ENCODE measurements at places on chromosomes 1 and 21.

DNA sequence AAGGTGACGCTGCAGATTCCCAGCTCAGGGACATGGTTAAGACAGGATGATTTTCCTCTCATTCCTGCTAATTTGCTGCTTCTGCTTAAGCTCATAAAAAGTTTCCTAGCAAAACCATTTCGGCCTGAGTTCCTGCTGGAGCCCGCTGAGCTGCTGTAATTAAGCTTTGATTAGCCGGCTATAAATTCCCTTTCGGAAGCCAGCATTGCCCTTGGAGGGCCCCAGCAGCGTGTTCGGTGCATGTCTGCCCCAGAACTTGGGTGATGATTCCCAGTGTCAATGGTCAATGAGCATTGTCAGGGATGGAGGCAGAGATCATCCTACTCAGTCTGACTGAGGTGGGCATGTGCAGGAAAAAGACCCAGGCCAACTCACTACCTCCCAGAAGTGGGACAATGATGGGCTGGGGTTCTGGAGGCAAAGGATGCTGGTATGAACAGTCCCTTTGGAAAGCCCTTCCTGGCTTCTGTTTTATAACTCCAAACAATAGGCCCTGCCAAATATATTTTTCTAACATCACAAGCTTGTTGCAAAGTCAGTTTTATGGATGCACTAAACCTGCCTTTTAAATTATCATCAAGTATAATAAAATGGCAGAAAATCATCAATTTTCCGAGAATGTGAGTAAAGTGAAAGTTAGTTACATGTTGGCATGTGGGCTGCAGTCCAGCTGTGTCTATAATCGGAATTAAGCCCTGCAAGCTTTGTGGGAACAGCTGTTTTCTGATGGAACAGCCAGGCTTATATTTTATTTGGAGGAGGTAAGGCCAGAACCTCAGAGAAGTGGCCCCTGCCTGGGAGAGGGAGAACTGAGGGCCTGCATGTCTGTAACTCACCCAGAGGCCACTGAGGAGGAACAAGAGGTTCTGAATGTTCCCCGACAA is 257.1 kb downstream of the GRIK3 start:
- H3K27me3 ChIP-seq: no peaks in the 10 kb centered on the region
- H3K27ac ChIP-seq: no peak overlapping the region
- no peaks in the 10 kb centered on the region for H3K36me3 ChIP-seq
- H3K4me1 ChIP-seq: no peaks in the 10 kb centered on the region
- no peak overlapping the region for H3K4me3 ChIP-seq
- no peak for DNase-seq

- H3K36me3 ChIP-seq: peaks cover 21% of the 10 kb centered on the region
- no peaks in the 10 kb centered on the region for H3K27me3 ChIP-seq
- no peak for DNase-seq
- no peak overlapping the region for H3K4me3 ChIP-seq
- H3K27ac ChIP-seq: no peak overlapping the region
Observed at GRCh38 chr21:46498335-46499050, 39.8 kb downstream of the DIP2A start.

GRCh38 chr1:244054924-244055263 is 3.8 kb downstream of the ZBTB18 start:
- DNase-seq: no peak
- no peak overlapping the region for H3K4me3 ChIP-seq
- peaks cover 17% of the 10 kb centered on the region for H3K4me1 ChIP-seq
- peaks cover 15% of the 10 kb centered on the region for H3K36me3 ChIP-seq
- no peaks in the 10 kb centered on the region for H3K27me3 ChIP-seq
- no peak overlapping the region for H3K27ac ChIP-seq

- no peak for DNase-seq
- H3K4me3 ChIP-seq: no peak overlapping the region
- no peaks in the 10 kb centered on the region for H3K27me3 ChIP-seq
- H3K4me1 ChIP-seq: peaks cover 19% of the 10 kb centered on the region
- no peaks in the 10 kb centered on the region for H3K36me3 ChIP-seq
Observed at GRCh38 chr1:65512383-65512782, 91.9 kb downstream of the LEPR start.

DNA sequence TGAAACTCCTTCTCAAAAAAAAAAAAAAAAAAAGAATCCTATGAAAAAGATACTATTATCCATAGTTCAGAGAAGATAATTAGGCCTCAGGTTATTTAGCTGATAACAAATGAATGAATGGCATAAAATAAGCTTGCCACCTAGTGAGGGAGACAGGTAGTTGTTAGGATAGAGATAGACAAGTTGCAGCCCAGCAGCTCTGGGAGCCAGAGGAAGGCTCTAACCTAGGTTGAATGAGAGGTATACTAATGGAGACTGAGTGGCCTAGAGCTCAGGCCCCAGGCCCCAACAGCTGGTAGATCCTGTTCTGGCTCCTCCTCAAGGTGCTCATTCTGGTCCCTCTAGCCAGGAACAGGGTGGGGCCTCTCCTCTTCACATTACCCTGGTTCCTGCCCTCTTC is 20.6 kb upstream of the RSPO1 start:
- H3K4me3 ChIP-seq: no peak overlapping the region
- no peaks in the 10 kb centered on the region for H3K36me3 ChIP-seq
- H3K4me1 ChIP-seq: no peaks in the 10 kb centered on the region
- DNase-seq: no peak
- no peaks in the 10 kb centered on the region for H3K27me3 ChIP-seq

DNA sequence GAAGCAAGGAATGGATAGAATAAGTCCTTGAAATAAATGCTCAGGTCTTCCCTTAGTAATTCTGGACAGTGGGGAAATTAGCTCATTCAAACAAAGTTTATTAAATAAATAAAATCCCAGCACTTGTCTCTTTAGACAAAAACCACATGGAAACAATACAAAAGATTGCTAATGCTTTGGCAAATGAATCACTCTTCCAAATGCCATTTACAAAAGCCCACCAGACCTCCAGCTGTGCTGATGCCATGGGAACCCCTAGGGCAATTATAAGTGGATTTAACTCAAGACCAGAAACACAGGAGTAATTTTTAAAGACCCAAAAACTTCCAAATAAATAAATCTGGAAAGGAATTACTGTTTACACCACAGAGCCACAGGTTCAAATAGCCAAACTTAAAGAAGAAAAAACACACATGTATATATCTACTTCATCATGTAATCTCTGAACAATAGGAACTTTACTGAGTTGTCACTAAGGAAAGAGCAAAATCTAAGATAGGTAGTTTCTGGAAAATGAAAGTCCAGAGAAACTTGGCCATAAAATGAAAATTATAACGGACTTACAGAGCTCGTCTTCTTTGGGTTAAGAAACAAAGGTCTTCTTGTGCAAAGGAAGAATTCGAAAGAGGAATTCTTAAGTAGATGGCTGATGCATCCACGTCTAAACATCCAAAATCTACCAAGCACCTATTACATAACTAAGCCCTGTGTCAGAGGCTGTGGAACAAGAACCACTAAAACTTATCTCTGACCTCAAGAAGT is 399.4 kb downstream of the SMYD3 start:
- H3K4me1 ChIP-seq: no peaks in the 10 kb centered on the region
- H3K4me3 ChIP-seq: no peak overlapping the region
- no peak overlapping the region for H3K27ac ChIP-seq
- H3K27me3 ChIP-seq: no peaks in the 10 kb centered on the region
- no peak for DNase-seq

DNA sequence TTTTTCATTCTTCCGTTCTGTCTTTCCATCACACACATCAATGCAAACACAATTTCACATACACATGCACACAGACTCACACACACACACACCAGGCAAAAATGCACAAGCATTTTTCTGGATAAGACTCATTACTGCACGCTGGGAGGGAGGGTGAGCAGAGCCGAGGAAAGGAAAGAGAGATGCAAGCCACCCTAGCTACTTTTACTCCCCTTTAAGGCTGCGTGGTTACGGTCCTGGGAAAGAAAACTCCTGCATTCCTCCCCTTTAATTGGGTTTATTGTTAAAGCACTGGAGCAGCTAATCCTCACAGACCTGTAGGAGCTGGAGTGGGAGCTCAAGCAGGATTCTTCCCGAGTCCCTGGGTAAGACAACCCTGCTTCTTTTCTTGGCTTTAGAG is at the start of gene CAMK1G:
Gene CAMK1G (plus strand): TSS at position 307 of the 400 bp plus-strand sequence. CDS start 11,270 bp downstream, outside the sequence.
- no peak within 1 kb of the TSS for H3K4me3 ChIP-seq
- H3K27ac ChIP-seq: no peak within 1 kb of the TSS
- DNase-seq: no peak
- H3K27me3 ChIP-seq: no peaks in the 10 kb centered on the region
- H3K4me1 ChIP-seq: peaks cover 4% of the 10 kb centered on the region

- no peaks in the 10 kb centered on the region for H3K4me1 ChIP-seq
- no peaks in the 10 kb centered on the region for H3K27me3 ChIP-seq
- no peak overlapping the region for H3K27ac ChIP-seq
- DNase-seq: no peak
- no peak overlapping the region for H3K4me3 ChIP-seq
- no peaks in the 10 kb centered on the region for H3K36me3 ChIP-seq
Observed at GRCh38 chr1:24344090-24344742, 25.1 kb downstream of the GRHL3 start.

- H3K27me3 ChIP-seq: no peaks in the 10 kb centered on the region
- no peak for DNase-seq
- H3K4me3 ChIP-seq: no peak overlapping the region
Observed at GRCh38 chr1:216535059-216535458, 111.8 kb upstream of the USH2A start.

- DNase-seq: no peak
- H3K36me3 ChIP-seq: no peaks in the 10 kb centered on the region
- H3K27me3 ChIP-seq: no peaks in the 10 kb centered on the region
- H3K27ac ChIP-seq: no peak overlapping the region
- H3K4me3 ChIP-seq: no peak overlapping the region
Observed at GRCh38 chr1:206793620-206794019, 21.3 kb upstream of the IL10 start.

DNA sequence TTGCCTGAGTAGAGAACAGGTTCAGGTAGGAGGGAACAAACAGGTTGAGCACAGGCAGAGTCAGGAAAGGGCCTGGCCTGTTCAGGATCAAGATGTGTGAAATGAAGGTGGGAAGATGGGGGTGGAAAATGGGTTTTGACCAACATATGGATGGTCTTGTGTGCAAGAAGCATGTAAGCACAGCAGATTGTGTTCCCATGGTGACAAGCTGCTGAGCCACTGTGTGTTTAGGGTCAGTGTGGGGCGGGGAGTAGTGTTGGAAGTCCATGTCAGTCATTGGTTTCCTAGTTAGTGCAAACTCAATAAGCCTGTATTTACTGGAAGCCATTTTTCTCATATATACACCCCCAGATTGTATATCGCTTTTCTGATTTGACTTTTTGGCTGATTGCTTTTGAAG is 111.9 kb downstream of the CAMTA1 start:
- no peaks in the 10 kb centered on the region for H3K36me3 ChIP-seq
- H3K27me3 ChIP-seq: no peaks in the 10 kb centered on the region
- no peak for DNase-seq
- H3K4me3 ChIP-seq: no peak overlapping the region

DNA sequence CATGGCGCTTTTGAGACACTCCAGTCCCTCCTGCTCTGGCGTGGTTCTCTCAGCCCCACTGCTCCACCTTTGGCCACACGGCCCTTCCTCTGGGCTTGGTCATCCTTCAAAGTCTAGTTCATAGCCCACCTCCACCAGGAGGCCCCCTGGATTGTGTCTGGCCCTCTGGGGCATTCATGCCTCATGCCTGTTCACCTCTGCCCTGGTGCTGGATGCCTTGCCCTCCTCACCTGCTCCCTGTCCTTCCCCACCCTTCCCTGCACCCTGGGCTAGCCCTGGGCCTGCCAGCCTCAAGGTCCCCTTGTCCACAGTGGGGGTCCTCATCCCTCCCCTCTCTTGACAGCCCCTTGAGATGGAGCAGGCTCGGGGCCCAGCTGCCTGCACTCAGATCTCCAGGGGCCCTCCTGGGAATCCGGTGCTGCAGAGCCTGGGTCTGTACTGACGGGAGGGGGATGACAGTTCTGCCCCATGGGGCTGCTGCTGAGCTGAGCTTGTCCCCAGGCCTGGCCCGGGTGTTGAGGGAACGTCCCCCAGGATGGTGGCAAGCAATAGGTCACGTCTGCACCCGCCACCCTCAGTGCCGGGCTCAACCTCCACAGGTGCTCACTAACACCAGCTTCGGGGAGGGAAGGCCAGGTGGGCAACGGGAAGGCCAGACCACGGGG is 18.4 kb downstream of the PRXL2B start:
- H3K4me1 ChIP-seq: no peaks in the 10 kb centered on the region
- H3K27me3 ChIP-seq: no peaks in the 10 kb centered on the region
- no peak for DNase-seq
- no peaks in the 10 kb centered on the region for H3K36me3 ChIP-seq
- no peak overlapping the region for H3K27ac ChIP-seq

DNA sequence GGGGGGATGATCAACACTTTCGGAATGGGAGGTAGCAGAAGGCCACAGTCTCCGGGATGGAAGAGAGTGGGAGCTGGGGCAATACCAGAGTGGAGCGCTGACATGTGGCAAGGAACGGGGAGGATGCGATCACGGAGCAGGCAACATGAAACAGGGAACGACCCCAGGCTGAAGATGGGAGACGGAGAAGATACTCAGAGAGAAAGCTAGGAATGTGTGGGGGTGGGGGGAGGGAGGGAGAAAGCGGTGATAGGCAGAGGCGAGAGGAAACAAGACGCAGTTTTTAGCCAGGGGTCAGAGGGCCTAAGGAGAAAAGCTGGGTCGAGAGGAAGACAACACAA is 577 bp downstream of the RAB3GAP2 start:
- peak overlapping the region; percentile 79 for H3K4me3 ChIP-seq
- H3K27me3 ChIP-seq: no peaks in the 10 kb centered on the region
- peaks cover 17% of the 10 kb centered on the region for H3K36me3 ChIP-seq
- H3K4me1 ChIP-seq: peaks cover 13% of the 10 kb centered on the region

GRCh38 chr1:6124746-6125365 is 55.3 kb downstream of the CHD5 start:
- H3K4me1 ChIP-seq: no peaks in the 10 kb centered on the region
- H3K27me3 ChIP-seq: no peaks in the 10 kb centered on the region
- no peak for DNase-seq
- H3K27ac ChIP-seq: no peak overlapping the region
- H3K36me3 ChIP-seq: no peaks in the 10 kb centered on the region

All from ascending aorta (tissue), 2 donors.